Pulmonary artery endothelial cell (primary cell): ENCODE measurements at places on chromosomes 1 and 21. TPM values are rescaled to one million over a fixed set of nuclear protein-coding genes. Genes with fewer than 3 reads are reported as not detected.

The TTC39A gene
- total RNA-seq = 1.1 and 1.2 TPM in 2 replicates

The FAM167B gene
- 1.6 and 5.5 TPM in 2 replicates for total RNA-seq

The PRR9 gene
- total RNA-seq = not detected in 2 replicates

The LIPI gene
- total RNA-seq = not detected in 2 replicates

The C1orf116 gene
- under 0.01 TPM in 1 of 2 replicates, not detected in the other for total RNA-seq

The MTARC1 gene
- total RNA-seq = 0.73 and 2.1 TPM in 2 replicates

The PWP2 gene
- total RNA-seq = 6.0 and 6.3 TPM in 2 replicates

The RAB3B gene
- total RNA-seq = 14.8 and 23.3 TPM in 2 replicates

The VASH2 gene
- total RNA-seq = 0.07 and 0.14 TPM in 2 replicates

The TRMT1L gene
- total RNA-seq = 15.0 and 38.3 TPM in 2 replicates

The SELP gene
- 1.8 and 3.3 TPM in 2 replicates for total RNA-seq

The TFF2 gene
- total RNA-seq = not detected in 2 replicates

The EPHB2 gene
- total RNA-seq = 62.0 and 88.5 TPM in 2 replicates

The TSPAN1 gene
- total RNA-seq = 0.21 and 0.59 TPM in 2 replicates

The MAP1LC3C gene
- 0.07 and 0.11 TPM in 2 replicates for total RNA-seq

The SPAG17 gene
- not detected in 2 replicates for total RNA-seq
